ENCODE measurements at places on chromosomes 16 and 17.

DNA sequence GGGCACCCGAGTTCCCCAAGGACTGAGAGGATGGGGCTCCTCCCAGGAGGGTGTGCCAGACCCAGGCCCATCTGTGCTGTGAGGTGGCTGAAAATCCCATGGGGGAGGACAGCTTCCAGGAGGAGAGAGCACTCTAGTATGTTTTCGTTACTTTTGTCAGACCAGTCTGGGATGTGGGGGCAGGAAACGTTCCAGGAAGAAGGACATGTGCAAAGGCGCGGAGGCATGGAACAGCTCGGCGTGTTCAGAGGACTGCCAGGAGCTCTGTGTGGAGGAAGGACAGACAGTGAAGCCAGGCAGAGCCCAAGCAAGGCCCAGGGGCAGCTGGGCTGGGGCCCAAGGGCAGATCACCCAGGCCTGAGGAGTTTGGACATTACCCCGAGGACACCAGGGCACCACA is 7.0 kb downstream of the CA4 start:
- DNase-seq, result no peak

- DNase-seq, result peak; percentile 73
These were observed 690 bp downstream of the PITPNC1 start for GRCh38 chr17:67377488-67378453.

GRCh38 chr17:12637745-12638651 is 27.7 kb upstream of the MYOCD start:
- no peak for DNase-seq

- DNase-seq, result no peak
These were observed 103.9 kb downstream of the SOCS1 start for GRCh38 chr16:11151885-11152629.

DNA sequence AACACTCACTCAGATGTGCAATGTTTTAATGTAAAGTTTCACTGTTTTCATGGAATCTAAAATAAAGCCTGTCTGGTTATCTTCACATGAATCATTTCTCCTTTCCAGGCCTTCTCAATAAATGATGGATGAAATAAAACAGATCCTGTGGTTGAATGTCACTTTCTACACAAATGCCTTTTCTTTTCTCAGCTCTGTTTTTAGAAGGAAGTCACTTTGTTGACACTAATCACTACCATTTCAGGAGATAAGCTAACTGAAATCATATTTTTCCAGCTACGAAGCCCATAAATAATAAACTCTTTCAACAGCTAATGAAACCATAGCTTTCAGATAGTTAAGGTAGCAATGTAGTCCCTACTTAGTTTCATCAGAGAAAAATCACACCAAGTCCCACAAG is 17.9 kb downstream of the NME2 start:
- DNase-seq, result no peak

DNA sequence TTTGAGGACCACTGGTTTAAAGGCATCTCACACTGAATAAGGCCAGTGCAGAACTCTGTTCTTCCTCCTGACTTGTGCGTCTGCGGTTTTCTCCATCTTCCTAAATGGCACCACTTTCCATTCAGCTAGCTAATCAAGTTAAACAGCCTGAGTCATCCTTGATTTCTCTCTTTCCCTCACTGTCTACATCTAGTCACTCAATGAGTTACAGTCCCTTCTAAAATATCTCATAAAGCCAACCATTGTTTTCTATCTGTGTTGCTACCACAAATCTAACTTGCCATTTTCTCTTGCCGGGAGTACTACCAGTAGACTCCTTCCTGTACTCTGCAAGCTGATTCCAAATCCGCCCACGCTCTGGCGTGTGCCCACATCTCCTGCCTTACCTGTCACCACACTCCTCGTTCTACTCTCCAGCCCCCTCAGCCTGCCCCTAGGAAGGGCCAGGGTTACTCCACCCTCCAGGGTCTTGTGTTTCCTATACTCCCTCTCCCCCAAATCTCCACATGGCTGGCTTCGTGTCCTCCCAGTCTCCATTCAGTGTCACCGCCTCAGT is 324.5 kb downstream of the SNX29 start:
- DNase-seq, result no peak

GRCh38 chr16:72657791-72658190 is 390.1 kb downstream of the ZFHX3 start:
- no peak for DNase-seq

- DNase-seq, result no peak
These were observed 70.2 kb downstream of the SPAG9 start for GRCh38 chr17:51050291-51051033.

DNA sequence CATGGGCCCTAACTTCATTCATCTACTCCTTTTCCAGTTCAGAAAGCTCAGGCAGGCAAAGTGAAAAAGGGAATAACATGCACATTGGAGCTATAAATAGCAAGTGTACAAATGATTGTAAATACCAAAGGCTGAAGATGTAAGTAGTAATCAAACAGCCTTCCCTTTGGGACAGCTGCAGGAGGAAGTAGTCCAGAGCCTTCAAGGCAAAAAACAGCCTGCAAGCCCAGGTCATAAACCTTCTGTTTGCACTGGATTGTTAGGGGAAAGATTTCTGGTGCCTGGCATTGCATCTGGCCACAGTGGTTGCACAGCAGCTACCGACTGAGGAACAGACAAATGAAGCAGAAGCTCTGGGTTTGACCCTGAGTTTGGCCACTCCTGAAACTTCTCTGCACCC is 98.6 kb upstream of the PMFBP1 start:
- peak; percentile 44 for DNase-seq

DNA sequence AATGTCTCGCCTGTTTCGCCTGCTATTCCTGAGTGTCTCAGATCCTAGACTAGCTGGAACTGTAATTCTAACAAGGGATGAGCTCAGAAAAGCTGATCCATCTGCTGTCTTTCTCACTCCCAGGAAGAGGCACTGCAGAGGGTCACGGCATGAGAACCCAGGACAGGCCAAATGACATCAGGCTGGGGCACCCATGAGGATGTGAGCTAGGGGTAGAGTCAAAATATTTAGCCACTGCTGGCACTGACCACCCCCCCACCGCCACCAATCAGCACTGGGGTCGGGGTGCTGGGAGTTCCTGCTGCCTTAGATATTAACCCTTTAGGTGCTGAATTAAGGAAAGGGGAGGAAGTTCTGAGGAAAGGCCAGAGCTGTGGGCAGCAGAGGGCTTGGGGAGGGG is 112.4 kb downstream of the IRX3 start:
- no peak for DNase-seq
